Keratinocyte (primary cell): ENCODE measurements at places on chromosomes 5 and 9. TPM values are rescaled to one million over a fixed set of nuclear protein-coding genes. Genes with fewer than 3 reads are reported as not detected.

GRCh38 chr5:138573949-138574670 lies 1.1 kb downstream of the HSPA9 start:
- DNase-seq = no peak

GRCh38 chr9:127098916-127099553 lies 23.4 kb downstream of the ANGPTL2 start:
- DNase-seq = no peak

DNA sequence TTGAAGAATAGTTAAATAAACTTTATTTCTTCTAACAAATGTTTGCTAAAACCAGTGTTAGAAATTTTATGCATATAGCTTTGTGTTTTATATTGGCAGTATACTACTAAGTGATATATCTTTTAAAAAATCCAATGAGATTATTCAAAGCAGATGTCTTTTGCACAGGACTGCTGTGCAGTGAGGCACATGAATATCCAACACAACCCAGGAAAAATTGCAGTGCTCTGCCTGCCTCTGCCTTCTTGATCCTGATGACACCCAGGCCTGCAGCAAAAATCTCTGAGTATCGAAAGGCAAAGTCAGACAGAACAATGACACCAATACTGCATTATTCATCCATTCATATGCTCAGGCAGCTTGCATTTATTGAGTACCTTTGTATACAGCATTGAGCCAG lies 1076.5 kb upstream of the ARRDC3 start:
- DNase-seq = no peak

The IFNA13 gene
- not detected in 3 replicates for polyA plus RNA-seq

GRCh38 chr5:30099634-30100033 lies 1093.9 kb upstream of the CDH6 start:
- no peak for DNase-seq

DNA sequence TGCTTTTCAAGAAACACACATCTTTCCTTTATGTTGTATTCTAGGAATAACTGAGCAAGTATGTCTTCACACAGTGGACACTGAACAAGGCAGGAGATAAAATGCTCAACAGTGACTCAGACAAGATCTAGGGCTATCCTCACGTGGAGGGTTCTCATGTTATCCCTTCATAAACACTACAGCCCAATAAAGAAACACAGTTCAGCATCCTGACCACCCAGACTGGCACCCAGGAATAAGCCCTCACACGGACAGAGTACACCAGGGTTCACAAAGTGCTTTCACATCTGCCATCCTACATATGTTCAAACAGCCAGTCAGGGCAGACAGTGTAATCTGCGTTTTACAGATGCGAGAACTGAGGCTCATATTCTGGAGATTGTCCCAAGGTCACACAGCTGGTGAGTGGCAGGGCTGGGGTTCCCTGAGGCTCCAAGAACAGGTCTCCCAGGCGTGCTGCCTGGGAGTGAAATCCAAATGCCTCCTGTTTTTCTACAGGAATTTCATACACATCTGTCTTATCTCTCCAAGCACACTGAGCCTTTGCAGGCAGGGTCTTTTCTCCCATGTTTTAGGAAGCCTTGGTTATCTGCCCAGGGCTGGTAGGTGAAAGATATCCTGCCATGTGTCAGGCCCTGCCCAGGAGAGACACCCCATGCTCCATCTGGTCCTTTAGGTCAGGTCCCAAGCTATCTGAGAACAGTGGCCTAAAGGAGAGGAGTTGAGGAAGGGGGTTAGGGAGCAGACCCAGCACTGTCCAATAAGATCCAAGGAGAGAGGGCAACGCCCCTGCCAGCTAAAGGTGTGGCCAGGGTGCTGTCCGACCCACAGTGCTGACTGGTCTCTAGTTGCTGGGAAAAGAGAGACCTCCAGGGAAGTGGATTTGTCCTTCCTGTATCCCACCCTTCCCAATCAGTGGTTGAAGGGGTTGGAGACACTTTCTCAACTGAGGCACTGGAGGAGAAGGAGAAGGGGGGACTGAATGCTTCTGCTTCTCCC lies 47.9 kb upstream of the XPA start:
- no peak for DNase-seq

GRCh38 chr5:158013939-158014338 lies 155.0 kb upstream of the CLINT1 start:
- no peak for DNase-seq

DNA sequence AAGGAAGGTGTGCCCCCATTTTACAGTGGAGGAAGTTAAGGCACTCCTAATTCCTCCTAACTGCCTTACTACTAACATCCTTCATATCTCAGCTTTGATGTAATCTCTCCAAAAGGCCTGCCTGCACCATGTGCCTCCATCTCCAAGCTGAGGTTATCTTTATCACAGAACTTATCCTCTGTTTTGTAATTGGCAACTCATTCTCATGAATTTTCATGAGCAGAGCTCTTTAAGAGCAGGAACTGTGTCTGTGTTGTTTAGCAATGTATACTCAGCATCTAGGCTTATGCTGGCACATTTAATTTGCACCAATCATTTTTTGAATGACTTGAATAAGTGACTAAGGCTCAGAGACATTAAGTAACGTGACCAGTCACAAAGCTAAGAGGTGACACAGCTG lies 147.9 kb upstream of the VLDLR start:
- DNase-seq = no peak

The GBA2 gene
- 28.7 to 42.2 TPM (median 31.7 TPM) in 3 replicates for polyA plus RNA-seq

- no peak for DNase-seq
Measured at GRCh38 chr5:137432376-137432775, 66.8 kb downstream of the SPOCK1 start.

The KIAA1958 gene
- polyA plus RNA-seq = 0.77 to 1.2 TPM (median 0.84 TPM) in 3 replicates

DNA sequence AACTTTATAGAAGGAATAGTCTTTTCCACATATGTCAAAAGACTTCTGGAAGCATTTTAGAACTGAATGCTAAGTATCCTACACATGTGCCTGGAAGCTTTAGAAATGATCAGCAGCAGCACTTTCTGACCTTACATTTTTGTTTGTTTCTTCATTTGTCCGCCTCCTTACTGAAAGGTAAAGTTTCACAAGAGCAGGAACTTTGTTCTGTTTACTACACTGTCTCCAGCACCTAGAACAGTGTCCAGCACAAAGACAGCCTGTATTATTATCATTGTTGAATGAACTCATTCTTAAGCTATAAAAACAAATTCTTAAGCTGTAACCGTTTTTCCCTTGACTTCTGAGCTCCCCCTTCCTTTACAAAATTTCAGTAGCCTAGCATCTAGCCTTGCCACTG lies 14.8 kb downstream of the PIP5K1B start:
- no peak for DNase-seq

DNA sequence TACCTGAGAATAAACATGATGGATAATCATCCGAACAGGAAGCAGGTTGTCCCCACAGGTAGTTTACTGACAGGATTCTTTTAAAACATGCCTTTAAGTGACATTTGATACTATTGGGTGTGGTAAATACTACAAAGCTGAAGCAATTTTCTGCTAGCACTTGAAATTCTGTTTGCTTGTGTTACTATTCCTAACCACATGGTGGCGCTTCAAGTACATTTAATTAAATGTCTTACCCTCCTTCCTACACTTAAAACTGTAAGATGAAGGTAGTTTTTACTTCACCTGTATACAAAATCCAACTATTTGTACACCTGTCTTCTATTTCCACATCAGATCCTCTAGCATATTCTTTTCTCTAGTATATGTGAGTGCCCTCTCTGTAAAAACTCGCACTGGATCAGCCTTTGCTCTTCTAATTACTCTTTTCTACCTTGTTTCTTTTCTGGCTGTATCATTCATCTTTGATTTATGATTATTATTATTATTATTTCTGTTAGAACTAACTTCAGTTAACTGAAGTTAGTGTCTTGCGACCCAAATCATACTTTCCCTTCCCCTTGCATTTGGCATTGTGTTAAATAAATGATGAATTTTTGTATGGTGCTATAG lies 18.4 kb downstream of the SLC25A46 start:
- DNase-seq = peak; percentile 4

DNA sequence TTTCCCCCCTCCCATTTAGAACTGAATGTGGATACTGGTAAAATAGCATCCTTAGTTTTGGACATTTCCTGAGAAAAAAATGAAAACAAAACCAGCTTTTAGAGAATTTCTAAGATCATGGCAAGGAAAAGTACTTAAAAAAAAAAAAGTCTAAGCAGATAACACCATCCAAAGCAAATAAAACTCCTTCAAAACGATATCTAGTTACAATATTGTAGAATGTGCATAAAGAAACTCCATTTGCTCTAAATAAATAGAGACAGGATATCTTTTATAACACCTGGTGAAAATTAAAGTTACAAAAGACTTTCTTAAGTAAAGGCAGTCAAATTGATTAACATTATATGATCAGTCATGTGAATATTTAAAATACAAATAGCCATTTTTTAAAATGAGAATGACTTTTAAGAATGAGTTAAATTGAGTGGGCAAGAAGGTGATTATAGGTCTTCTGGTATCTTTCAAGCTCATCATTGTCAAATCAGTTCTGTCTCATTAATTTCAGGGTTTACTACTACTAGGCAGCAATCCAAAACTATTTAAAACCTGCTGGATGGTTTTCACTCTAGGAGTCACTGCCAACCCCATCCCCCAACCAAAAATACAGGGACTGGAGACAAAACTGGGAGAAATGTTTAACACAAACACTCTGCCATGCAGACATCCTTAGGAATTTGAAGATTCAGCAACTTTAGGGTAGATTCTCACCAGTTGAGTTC lies 382.6 kb downstream of the ADGRV1 start:
- DNase-seq = no peak

GRCh38 chr5:153831973-153832372 lies 206.7 kb downstream of the FAM114A2 start:
- no peak for DNase-seq

- DNase-seq = no peak
Measured at GRCh38 chr5:157682257-157682656, 10.9 kb downstream of the C5orf52 start.

DNA sequence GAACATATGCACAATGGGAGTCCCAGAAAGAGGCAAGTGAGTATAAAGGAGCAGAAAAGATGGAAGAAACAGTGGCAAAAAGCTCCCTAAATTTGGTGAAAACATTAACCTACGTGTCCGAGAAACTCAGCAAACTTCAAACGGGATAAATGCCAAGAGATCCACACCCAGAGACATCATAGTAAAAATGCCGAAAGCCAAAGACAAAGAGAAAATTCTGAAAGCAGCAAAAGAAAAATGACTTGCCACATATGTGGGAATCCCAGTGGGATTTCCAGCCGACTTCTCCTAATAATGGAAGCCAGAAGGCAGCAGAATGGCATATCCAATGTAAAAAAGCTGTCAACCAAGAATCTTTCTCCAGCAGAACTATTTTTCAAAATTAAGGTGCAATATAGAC lies 101.2 kb downstream of the ADAMTS2 start:
- no peak for DNase-seq

The FRMD3 gene
- 0.07 to 0.21 TPM (median 0.10 TPM) in 3 replicates for polyA plus RNA-seq

The SPATA31D4 gene
- polyA plus RNA-seq = not detected in 3 replicates

GRCh38 chr9:127066060-127066850 lies 56.2 kb downstream of the ANGPTL2 start:
- no peak for DNase-seq

The PCDHA12 gene
- 0.04 to 0.40 TPM (median 0.07 TPM) in 3 replicates for polyA plus RNA-seq

DNA sequence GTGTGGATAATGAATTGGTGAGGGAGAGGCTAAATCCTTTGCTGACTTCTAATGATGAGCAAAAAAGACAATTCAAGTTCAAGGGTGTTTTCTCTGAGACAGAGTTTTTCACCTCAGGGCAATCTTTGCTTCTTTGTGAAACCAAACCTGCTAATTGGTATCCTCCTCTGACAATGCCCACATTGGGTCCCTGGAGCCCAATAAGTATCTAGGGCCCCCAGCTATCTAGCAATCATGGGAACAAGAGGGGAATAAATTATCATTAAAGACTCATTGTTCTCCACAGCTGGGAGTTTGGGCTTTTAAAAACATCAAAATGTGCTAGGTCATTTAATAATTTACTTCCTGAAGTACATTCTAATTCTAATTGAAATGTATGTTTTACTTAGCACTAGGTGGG lies 227.3 kb downstream of the TMEM167A start:
- DNase-seq = no peak

DNA sequence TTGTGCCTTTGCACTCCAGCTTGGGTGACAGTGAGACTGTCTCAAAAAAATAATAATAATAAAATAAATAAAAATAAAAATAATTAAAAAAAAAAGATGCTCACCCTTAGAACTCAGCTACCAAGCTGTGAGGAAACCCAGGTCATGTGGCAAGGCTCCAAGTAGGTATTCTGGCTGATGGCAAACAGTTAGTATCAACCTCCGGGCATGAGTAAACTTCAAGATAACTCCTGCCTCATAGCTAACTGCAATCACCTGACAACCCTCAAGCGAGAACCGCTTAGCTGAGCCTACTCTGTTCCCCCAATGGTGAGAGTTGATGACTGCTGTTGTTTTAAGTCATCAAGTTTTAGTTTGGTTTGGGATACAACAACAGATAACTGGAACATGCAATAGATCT lies 6.1 kb upstream of the SLC44A1 start:
- DNase-seq = no peak

- DNase-seq = no peak
Measured at GRCh38 chr9:134329886-134330285, 3.6 kb downstream of the RXRA start.

The IARS1 gene
- polyA plus RNA-seq = 60.1 to 88.4 TPM (median 82.4 TPM) in 3 replicates

DNA sequence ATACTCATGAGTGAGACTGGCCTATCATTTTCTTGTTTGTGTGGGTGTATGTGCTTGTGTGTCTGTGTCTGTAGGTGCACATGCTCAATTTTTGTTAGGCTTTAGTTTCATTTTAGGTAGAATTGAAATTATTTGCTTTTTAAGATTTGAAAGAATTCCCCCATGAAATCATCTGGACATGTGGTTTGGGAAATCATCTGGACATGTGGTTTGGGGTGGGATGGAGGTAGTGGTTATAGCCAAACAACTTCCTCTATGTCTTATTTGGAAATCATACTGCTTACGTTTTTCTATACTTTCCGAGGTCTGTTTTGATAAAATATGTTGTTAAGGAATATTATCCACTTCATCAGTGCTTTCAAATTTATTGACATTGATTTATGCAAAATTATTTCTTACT lies 485.4 kb upstream of the CLINT1 start:
- no peak for DNase-seq

GRCh38 chr5:139635606-139636206 lies 12.4 kb upstream of the CXXC5 start:
- DNase-seq = no peak

GRCh38 chr5:54905246-54905795 lies 80.1 kb downstream of the ESM1 start:
- no peak for DNase-seq

GRCh38 chr5:58469896-58470295 lies 10.0 kb upstream of the PLK2 start:
- DNase-seq = no peak

The IL7R gene
- 2.8 to 5.9 TPM (median 4.7 TPM) in 3 replicates for polyA plus RNA-seq

DNA sequence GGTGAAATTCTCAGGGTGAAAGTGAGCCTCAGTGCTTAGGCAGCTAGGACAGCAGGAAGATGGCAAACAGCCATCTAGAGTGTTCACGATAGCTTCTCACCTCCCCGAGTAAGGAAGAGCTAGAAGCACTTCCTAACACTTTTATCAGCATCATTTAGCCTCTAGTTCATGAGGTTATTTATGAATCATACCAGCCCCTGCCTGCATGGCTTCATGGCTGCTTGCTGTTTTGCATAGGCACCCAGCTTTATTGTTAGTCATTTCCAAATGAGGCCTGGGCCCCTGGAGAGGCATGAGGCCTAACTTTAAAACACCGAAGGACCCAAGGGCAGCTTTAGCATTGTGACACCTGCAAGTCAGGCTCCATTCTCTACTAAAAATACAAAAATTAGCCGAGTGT lies 134.9 kb upstream of the PANK3 start:
- no peak for DNase-seq

The PDE6A gene
- 0.03 to 0.05 TPM (median 0.03 TPM) in 3 replicates for polyA plus RNA-seq
